Prostate gland (tissue), 2 donors: ENCODE measurements at places on chromosomes 1 and 21. TPM values are rescaled to one million over a fixed set of nuclear protein-coding genes. Genes with fewer than 3 reads are reported as not detected.

DNA sequence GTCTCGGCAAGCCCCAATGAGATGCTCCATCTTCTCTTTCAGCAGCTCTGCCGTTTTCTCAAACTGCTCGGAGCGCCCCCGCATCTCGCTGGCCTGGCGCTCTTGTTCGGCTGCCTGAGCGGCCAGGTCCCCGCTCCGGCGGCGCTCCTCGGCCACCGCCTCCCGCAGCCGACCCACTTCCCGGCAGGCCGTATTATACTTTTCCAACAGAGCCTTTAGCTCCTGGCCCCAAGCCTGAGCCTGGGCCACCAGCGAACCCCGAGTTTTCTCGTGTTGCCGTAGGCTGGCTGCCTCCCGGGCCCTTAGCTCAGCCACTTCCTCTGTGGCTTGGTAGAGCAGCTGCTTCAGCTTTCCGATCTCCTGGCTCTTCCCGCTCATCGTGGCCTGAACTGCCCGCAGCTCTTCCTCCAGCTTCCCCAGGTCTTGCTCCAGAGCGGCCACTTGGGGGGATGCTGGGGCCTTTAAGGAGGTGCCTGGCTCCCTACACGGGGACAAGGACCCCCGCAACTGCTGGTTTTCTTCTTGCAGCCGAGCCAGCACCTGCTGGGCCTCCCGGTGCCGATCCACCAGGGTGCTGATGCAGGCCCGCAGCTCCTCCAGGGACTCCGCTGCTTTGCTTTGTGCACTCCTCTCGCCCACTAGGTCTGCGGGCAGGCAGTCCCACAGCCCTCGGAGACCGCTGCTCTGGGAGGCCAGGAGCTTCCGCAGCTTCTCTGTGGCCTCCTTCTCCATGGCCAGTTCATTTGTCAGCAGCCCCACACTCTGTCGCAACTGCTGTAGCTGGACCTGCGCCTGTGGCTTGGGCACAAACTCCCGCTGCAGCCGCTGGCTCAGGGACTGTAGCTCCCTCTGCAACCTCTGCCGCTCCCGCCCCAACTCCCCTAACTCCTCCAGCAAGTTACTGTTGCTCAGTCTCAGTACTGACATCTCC is 13.4 kb upstream of the PIAS3 start:
- peaks cover 4% of the 10 kb centered on the region for H3K4me1 ChIP-seq
- peak overlapping the region; percentile 30 for H3K4me3 ChIP-seq
- H3K36me3 ChIP-seq: no peaks in the 10 kb centered on the region

GRCh38 chr1:47182676-47183235 is 7.1 kb downstream of the PDZK1IP1 start:
- no peak overlapping the region for H3K4me3 ChIP-seq
- H3K36me3 ChIP-seq: no peaks in the 10 kb centered on the region
- no peak overlapping the region for H3K27ac ChIP-seq
- DNase-seq: no peak

GRCh38 chr1:44962729-44963128 is 23.7 kb downstream of the EIF2B3 start:
- no peaks in the 10 kb centered on the region for H3K27me3 ChIP-seq
- no peaks in the 10 kb centered on the region for H3K36me3 ChIP-seq
- DNase-seq: no peak
- no peaks in the 10 kb centered on the region for H3K4me1 ChIP-seq

GRCh38 chr1:92079441-92079840 is 704 bp upstream of the BTBD8 start:
- DNase-seq: no peak
- H3K27ac ChIP-seq: peak overlapping the region; percentile 82
- no peaks in the 10 kb centered on the region for H3K4me1 ChIP-seq
- H3K4me3 ChIP-seq: no peak overlapping the region
- no peaks in the 10 kb centered on the region for H3K27me3 ChIP-seq

DNA sequence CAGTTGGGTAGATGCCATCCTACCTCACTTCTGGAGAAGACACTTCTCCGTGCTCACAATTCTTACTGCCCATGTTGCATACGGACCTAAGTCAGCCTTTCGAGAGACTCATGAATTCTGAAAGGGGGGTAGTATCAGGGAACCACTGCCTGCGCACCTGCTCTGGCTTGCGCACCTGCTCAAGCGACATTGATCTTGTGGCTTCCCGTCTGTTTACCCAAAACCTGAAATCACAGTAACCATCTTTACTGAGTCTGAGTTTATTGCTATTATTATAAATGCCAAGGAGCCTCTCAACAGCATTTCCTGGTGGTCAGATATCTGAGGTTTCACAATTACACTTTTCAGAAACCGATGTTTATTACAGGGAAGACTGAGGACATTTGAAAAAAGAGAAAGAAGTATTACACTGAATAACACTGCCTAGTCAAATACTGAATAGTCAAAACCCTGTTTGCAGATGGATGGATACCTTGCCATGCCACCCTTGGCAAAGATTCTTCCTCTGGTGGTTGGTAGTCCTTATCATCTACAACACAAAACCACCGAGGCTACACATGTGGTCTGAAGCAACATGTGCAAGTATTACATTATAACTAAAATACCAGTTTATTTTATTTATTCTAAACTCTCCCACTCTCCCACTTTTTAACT is 208.7 kb downstream of the SIPA1L2 start:
- H3K4me3 ChIP-seq: no peak overlapping the region
- H3K36me3 ChIP-seq: no peaks in the 10 kb centered on the region
- H3K27me3 ChIP-seq: no peaks in the 10 kb centered on the region
- no peaks in the 10 kb centered on the region for H3K4me1 ChIP-seq
- peak; percentile 23 for DNase-seq

GRCh38 chr21:30240661-30241060 is 24.8 kb upstream of the CLDN8 start:
- H3K27me3 ChIP-seq: no peaks in the 10 kb centered on the region
- no peak for DNase-seq
- H3K27ac ChIP-seq: no peak overlapping the region
- no peak overlapping the region for H3K4me3 ChIP-seq

GRCh38 chr1:62800281-62800680 is 16.3 kb downstream of the ATG4C start:
- no peak for DNase-seq
- H3K27me3 ChIP-seq: no peaks in the 10 kb centered on the region
- no peak overlapping the region for H3K27ac ChIP-seq
- no peak overlapping the region for H3K4me3 ChIP-seq

GRCh38 chr1:202213361-202214088 is 19.9 kb downstream of the LGR6 start:
- DNase-seq: no peak
- H3K27ac ChIP-seq: no peak overlapping the region

GRCh38 chr1:77047978-77048614 is 171.1 kb downstream of the PIGK start:
- no peaks in the 10 kb centered on the region for H3K4me1 ChIP-seq
- H3K4me3 ChIP-seq: no peak overlapping the region
- H3K36me3 ChIP-seq: no peaks in the 10 kb centered on the region
- no peak overlapping the region for H3K27ac ChIP-seq
- no peak for DNase-seq

DNA sequence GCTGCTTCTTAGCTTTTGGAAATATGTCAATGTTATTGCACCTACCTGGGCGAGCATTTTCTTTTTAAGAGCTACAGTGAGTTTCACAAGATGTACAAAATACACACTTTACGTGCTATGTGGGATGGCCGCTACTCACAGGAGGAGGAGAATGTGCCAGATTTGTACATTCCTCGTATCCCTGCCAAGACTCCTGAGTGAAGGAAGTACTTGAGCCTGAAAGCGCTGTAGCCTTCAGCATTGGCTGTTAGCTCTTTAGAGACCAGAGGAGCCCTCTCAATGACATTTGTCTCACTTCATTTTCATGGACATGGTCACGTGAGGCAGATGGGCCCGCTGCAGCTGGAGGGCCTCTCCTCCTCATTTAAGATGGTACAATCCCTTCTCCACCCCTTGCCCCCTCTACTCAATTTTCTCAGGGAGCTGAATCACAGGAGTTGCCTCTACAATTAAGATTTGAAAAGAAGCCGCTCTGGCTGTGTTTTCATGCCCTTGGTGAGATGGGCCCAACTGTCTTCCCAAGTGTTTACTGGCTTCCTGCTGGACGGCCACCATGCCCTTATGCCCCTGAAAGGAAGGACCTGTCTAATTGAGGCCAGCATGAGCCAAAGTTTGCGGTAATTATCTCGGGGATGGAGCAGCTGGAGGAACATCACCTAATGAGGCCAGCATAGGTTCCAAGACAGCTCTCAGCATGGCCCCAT is 442.6 kb downstream of the PRDM2 start:
- no peaks in the 10 kb centered on the region for H3K36me3 ChIP-seq
- no peak overlapping the region for H3K4me3 ChIP-seq
- no peaks in the 10 kb centered on the region for H3K4me1 ChIP-seq
- peak; percentile 36 for DNase-seq

- H3K27ac ChIP-seq: no peak overlapping the region
- H3K4me3 ChIP-seq: no peak overlapping the region
- DNase-seq: no peak
- H3K36me3 ChIP-seq: no peaks in the 10 kb centered on the region
- H3K4me1 ChIP-seq: no peaks in the 10 kb centered on the region
- no peaks in the 10 kb centered on the region for H3K27me3 ChIP-seq
Measured at GRCh38 chr1:220316305-220316704, 44.1 kb upstream of the RAB3GAP2 start.

DNA sequence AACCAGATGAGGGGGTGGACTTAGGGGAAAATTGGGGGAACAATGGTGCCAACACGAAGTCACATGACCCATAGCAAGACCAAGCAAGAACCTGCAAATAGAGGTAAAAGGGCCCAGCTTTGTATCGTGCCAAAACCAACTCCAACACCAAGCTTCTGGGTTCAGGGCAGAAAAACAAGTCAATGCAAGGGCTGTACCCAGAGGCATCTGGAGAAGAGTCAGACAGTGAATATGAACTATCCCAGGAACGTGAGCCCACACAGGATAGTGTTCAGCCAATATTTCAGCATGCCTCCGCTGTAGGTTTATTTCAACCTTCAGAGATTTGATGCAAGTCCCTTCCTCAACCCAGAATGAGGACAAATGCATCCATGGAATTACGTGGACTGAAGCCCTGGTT is 15.0 kb upstream of the ZMYM6 start:
- no peaks in the 10 kb centered on the region for H3K27me3 ChIP-seq
- no peaks in the 10 kb centered on the region for H3K4me1 ChIP-seq
- no peak overlapping the region for H3K27ac ChIP-seq
- no peaks in the 10 kb centered on the region for H3K36me3 ChIP-seq

Gene NEK2
- 8.5 TPM for total RNA-seq

Gene FCRL3
- total RNA-seq: not detected

Gene HSD11B1
- 29.1 TPM for total RNA-seq

Gene GPR37L1
- 0.28 TPM for total RNA-seq

Gene TENT5C
- 23.1 TPM for total RNA-seq

Gene RIT1
- total RNA-seq: 21.8 TPM
